ENCODE measurements at places on chromosomes 12 and 14.

DNA sequence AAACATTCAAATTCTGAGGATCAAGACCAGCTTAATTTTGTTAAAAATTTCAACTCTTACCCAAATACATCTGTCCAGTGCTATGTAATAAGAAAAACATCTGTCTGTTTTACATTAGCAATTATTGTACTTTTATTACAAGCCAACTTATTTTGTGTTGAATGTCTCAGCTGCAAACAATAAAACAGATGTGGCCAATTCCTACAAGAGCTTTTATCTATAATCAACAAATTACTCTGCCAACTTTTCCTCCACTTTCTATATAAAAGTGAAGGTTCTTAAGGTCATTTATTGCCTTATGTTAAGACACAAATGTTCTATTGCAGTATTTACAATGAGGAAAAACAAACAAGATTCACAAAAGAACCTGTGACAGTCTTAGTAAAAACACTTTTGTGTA lies 72.7 kb downstream of the NOVA1 start:
- DNase-seq = no peak

DNA sequence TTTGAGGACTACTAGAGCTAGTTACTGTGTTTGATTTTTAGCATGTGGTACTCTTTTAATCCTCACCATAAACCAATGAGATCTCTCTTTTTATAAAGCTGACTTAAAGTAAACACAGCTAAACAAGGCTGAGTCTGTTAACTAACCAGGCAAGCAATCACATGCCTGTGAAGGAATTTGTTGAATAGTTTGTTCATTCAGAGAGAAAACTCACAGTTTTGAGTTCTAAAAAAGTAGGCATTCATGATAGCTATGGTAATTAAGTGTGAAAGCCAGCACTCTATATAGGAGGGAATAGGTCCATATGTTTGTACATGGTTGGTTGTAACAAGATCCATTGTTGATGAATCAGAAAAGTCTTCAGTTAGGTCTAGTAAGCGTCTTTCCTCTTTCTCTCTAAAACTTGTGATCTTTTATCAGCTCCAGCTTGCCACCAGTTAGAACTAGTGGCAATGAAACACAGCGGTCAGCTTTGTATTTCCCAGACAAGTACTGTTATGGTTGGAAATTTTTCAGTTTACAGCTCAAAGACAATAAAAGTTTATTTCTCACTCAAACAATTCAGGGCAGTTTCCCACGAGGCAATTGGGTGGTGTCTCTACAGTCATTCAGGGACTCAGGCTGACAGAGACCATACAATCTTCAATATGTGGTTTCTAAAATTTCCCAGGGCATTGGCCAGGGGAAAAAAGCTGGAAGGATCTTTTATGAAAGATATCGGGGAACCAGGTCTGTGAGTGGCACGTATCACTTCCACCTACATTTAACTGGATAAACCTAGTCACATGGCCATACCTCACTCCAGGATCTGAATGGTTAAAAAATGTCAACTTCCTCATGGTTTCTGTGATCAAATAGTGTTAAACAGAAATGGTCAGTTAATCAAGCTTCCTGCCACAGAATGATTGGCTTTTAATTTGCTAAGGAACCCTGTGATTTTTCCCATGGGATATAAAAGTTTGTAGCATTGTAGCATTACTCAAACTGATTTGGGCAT lies 203.1 kb downstream of the KIF21A start:
- DNase-seq = no peak

DNA sequence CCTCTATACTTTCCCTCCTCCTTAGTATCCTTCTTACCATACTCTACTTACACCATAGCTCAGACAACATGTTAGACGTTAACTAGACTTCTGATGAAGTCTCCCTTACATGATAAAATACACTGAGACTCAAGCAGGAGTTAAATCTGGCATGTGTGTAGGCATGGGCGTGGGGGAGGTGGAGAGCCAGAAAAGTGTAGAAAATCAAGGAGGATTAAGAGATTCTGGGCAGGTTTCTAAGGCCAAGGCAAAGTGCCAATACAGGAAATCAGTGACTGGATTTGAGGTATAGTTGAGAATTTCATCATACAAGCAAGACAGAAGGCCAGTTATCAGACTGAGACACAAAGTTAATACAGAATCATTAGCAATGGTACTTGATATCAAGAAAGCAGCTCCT lies 37.4 kb downstream of the EPS8 start:
- DNase-seq = no peak

DNA sequence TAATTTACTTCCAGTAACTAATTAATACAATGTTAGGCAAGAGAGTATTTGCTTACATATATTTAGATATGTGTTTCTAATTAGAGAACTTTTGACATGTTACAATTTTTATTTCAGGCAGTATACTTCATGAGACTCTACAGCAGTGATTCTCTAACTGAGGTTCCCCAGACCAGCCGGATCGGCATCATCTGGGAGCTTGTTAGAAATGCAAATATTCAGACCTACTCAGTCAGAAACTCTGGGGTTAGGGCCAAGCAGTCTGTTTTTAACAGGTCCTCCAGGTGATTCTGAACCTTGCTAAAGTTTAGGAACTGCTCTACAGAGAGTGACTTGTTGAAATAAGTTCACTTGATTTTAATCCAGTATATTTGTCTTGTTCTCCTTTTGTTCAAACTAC lies 46.5 kb downstream of the ARID2 start:
- DNase-seq = no peak

- no peak for DNase-seq
These were observed 151.5 kb downstream of the ATXN7L3B start for GRCh38 chr12:74689071-74689655.
